ENCODE measurements at places on chromosomes 3 and 15. TPM values are rescaled to one million over a fixed set of nuclear protein-coding genes. Genes with fewer than 3 reads are reported as not detected.

CCR9 gene
- total RNA-seq, result 0.09 TPM

- no peak for DNase-seq
- no peaks in the 10 kb centered on the region for H3K4me1 ChIP-seq
- H3K4me3 ChIP-seq, result no peak overlapping the region
- no peaks in the 10 kb centered on the region for H3K36me3 ChIP-seq
Measured at GRCh38 chr3:185460719-185461350, 38.0 kb downstream of the TMEM41A start.

CELF6 gene
- 7.3 TPM for total RNA-seq

SCAANT1 gene
- total RNA-seq, result not detected

DNA sequence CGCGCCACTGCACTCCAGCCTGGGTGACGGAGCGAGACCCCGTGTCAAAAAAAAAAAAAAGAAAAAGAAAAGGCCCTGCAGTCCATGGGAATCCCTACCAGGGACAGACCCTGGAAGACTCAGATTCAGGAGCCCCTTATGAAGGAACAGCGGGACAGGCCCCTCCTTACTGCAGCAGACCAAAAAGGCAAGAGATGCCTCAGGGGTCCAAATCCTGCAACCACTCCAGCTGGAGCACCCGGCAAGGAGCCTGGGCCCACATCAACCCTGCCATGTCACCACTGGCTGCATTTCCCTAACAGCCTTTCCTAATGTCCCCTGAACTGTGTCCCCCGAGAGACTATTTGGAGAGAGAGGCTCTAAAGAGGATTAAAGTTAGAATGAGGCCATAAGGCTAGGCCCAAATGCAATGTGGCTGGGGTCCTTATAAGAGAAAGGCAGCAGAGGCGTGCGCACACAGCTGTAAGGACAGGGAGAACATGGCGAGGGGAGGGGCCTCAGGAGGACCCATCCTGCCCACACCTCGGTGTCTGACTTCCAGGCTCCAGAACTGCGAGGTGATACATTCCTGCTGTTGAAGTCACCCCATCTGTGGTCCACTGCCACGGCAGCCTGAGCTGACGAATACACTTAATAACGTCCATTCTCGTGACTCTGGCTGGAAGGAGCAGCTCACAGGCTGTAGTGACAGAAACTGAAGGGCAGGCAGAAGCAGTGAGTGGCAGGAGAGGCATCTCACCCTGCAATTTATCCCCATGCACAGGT is 78.1 kb downstream of the ATP10A start:
- H3K4me1 ChIP-seq, result peaks cover 11% of the 10 kb centered on the region
- H3K27me3 ChIP-seq, result no peaks in the 10 kb centered on the region
- no peak for DNase-seq
- no peaks in the 10 kb centered on the region for H3K36me3 ChIP-seq
- no peak overlapping the region for H3K4me3 ChIP-seq
- no peak overlapping the region for H3K27ac ChIP-seq

GRCh38 chr3:149783576-149783975 is 8.8 kb downstream of the ANKUB1 start:
- no peaks in the 10 kb centered on the region for H3K4me1 ChIP-seq
- no peak overlapping the region for H3K4me3 ChIP-seq
- no peaks in the 10 kb centered on the region for H3K27me3 ChIP-seq
- no peaks in the 10 kb centered on the region for H3K36me3 ChIP-seq
- no peak for DNase-seq

AHSG gene
- total RNA-seq, result not detected

ACKR2 gene
- 0.55 TPM for total RNA-seq

DNA sequence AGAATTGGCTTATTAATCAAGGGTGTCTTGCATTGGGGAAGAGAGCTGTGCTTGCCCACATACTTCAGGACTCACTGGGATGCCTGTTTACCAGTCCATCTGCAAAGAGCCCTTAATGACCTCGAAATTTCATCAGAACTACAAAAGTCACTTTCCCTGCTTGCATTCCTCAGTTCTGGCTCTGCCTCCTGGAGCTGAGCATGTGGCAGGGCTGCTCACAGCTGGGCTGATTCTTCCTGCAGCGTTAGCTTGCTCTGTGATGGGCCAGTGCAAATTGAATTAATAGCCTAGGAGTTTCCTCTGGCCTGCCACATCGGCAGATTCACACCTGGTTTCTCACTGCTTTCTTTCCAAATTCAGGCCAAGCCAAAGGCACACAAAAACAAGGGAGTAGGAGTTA is 108.9 kb downstream of the DUT start:
- no peak for DNase-seq
- no peaks in the 10 kb centered on the region for H3K36me3 ChIP-seq
- no peak overlapping the region for H3K27ac ChIP-seq
- no peak overlapping the region for H3K4me3 ChIP-seq
- H3K27me3 ChIP-seq, result no peaks in the 10 kb centered on the region
- H3K4me1 ChIP-seq, result no peaks in the 10 kb centered on the region

CFAP92 gene
- 4.3 TPM for total RNA-seq

- no peaks in the 10 kb centered on the region for H3K36me3 ChIP-seq
- no peaks in the 10 kb centered on the region for H3K4me1 ChIP-seq
- no peak for DNase-seq
- no peak overlapping the region for H3K4me3 ChIP-seq
- no peak overlapping the region for H3K27ac ChIP-seq
Measured at GRCh38 chr3:86239946-86240345, 751.0 kb downstream of the VGLL3 start.

- no peaks in the 10 kb centered on the region for H3K27me3 ChIP-seq
- H3K4me1 ChIP-seq, result no peaks in the 10 kb centered on the region
- no peaks in the 10 kb centered on the region for H3K36me3 ChIP-seq
- no peak for DNase-seq
Measured at GRCh38 chr3:117868766-117869165, 1159.2 kb downstream of the TUSC7 start.

SCG3 gene
- 0.23 TPM for total RNA-seq

GRCh38 chr15:74904190-74904805 is 2.4 kb downstream of the FAM219B start:
- H3K36me3 ChIP-seq, result no peaks in the 10 kb centered on the region
- no peak overlapping the region for H3K27ac ChIP-seq
- no peak overlapping the region for H3K4me3 ChIP-seq
- no peak for DNase-seq
- H3K27me3 ChIP-seq, result no peaks in the 10 kb centered on the region

TMC3 gene
- 0.14 TPM for total RNA-seq

ERC2 gene
- total RNA-seq, result 2.7 TPM

P2RY14 gene
- total RNA-seq, result 0.09 TPM

GRCh38 chr3:127927829-127928604 is 13.0 kb downstream of the KBTBD12 start:
- no peak overlapping the region for H3K27ac ChIP-seq
- no peaks in the 10 kb centered on the region for H3K4me1 ChIP-seq
- H3K4me3 ChIP-seq, result no peak overlapping the region
- H3K27me3 ChIP-seq, result no peaks in the 10 kb centered on the region
- H3K36me3 ChIP-seq, result no peaks in the 10 kb centered on the region

FSIP1 gene
- total RNA-seq, result 1.6 TPM

DNA sequence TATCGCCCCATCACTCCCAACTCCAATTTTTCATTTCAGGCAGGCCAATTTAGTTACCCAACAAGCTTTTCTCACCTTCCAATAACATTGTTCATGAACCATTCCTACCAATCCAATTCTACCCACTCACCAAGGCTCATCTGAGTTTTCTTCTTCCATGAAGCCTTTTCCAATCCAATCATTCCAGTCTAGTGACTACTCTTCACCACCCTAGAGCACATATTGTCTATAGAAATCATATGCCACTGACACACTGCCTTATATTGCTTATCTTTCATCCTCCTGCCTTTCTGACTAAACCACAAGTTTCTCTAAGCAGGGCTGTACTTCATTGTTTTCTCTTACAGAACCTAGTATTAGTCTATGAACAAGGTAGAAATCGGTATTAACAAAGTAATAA is 11.4 kb downstream of the CCDC14 start:
- no peaks in the 10 kb centered on the region for H3K4me1 ChIP-seq
- no peaks in the 10 kb centered on the region for H3K36me3 ChIP-seq
- H3K27me3 ChIP-seq, result no peaks in the 10 kb centered on the region
- no peak for DNase-seq
- H3K27ac ChIP-seq, result no peak overlapping the region

DNA sequence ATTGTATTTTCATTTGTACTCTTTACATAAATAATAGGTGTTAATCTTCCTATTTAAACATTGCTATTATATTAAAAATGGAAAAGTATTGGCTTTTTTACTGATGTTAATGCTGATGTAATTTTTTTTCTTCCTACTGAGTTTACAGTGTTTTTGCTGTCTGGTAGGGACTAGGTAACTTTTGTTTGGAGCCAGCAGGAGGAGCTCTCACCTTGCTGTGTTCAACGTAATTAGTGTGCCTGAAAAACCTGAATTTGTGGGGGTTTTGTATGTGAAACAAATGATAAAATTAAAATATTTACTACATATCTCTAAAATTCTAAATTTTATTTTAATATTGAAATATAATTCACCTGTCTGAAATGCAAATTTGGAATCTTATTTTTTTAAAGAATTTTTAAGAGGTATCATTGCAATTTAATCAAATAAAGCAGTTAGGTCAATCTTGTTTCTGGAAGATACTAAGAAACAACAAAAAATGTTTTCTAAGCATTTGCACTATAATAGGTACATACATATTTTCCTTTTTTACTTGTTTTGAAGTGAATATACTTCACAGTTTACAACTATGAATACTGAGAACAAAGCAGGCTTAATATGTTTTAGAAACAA is 48.8 kb downstream of the EPHA6 start:
- no peaks in the 10 kb centered on the region for H3K27me3 ChIP-seq
- DNase-seq, result peak; percentile 27
- H3K36me3 ChIP-seq, result no peaks in the 10 kb centered on the region

CCDC39 gene
- not detected for total RNA-seq

- H3K27ac ChIP-seq, result no peak overlapping the region
- H3K4me3 ChIP-seq, result no peak overlapping the region
- no peaks in the 10 kb centered on the region for H3K36me3 ChIP-seq
- no peaks in the 10 kb centered on the region for H3K27me3 ChIP-seq
- no peak for DNase-seq
- no peaks in the 10 kb centered on the region for H3K4me1 ChIP-seq
Measured at GRCh38 chr3:105343991-105344390, 22.7 kb upstream of the ALCAM start.

DNA sequence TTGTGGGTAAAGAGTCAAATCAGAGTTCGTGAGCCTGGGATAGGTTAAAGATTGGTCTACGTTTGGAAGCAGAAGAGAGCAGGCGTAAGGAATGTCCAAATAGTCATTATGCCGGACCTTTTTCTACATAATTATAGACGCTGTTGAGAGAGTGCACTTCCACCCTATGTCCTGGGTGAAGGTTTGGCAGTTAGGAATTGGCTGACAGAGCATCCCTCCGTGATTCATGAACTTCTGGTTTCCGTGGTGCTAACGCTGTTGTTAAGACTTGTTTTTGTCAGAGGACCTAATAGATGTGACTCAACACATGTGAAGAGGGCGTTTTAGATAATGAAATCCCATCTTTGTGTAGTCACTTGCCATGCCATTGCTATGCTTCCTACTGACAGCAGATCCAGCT is 1.1 kb downstream of the EAF1 start:
- no peaks in the 10 kb centered on the region for H3K36me3 ChIP-seq
- H3K27me3 ChIP-seq, result no peaks in the 10 kb centered on the region
- no peak overlapping the region for H3K27ac ChIP-seq
- peaks cover 17% of the 10 kb centered on the region for H3K4me1 ChIP-seq

GRCh38 chr3:98541695-98542094 is 9.9 kb downstream of the GPR15 start:
- peaks cover 2% of the 10 kb centered on the region for H3K27me3 ChIP-seq
- DNase-seq, result no peak
- no peak overlapping the region for H3K4me3 ChIP-seq
- H3K4me1 ChIP-seq, result no peaks in the 10 kb centered on the region
- H3K27ac ChIP-seq, result no peak overlapping the region
- H3K36me3 ChIP-seq, result no peaks in the 10 kb centered on the region

- no peak overlapping the region for H3K27ac ChIP-seq
- no peaks in the 10 kb centered on the region for H3K4me1 ChIP-seq
- no peak overlapping the region for H3K4me3 ChIP-seq
- H3K27me3 ChIP-seq, result no peaks in the 10 kb centered on the region
Measured at GRCh38 chr3:118802325-118803095, 232.1 kb downstream of the IGSF11 start.

DNA sequence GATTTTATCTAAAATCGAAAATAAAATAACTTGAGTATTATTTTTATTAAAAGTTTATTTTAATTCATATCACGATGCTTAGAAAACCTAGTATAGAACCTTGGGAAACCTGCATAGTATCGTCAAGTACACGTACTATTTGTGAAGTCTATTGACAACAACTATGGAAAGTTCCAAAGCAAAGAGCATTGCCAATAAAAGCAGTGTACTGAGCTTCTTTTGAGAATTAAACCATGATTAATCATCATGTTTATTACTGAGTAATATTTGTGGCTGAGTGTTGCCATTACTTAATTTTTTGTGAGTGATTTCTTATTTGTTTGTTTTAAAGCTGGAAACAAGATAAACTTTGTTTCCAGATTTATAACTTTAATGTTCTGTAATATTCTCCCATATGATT is 674.1 kb downstream of the CADM2 start:
- no peak overlapping the region for H3K4me3 ChIP-seq
- no peak for DNase-seq
- no peak overlapping the region for H3K27ac ChIP-seq
- H3K36me3 ChIP-seq, result no peaks in the 10 kb centered on the region
- no peaks in the 10 kb centered on the region for H3K27me3 ChIP-seq

GRCh38 chr15:88874684-88875083 is 20.7 kb downstream of the HAPLN3 start:
- H3K27ac ChIP-seq, result no peak overlapping the region
- no peak overlapping the region for H3K4me3 ChIP-seq
- H3K36me3 ChIP-seq, result no peaks in the 10 kb centered on the region
- DNase-seq, result no peak
- no peaks in the 10 kb centered on the region for H3K27me3 ChIP-seq

GRCh38 chr3:85660451-85660850 is 701.7 kb downstream of the CADM2 start:
- no peaks in the 10 kb centered on the region for H3K4me1 ChIP-seq
- H3K27me3 ChIP-seq, result no peaks in the 10 kb centered on the region
- H3K36me3 ChIP-seq, result no peaks in the 10 kb centered on the region
- H3K27ac ChIP-seq, result no peak overlapping the region

- H3K27ac ChIP-seq, result no peak overlapping the region
- no peaks in the 10 kb centered on the region for H3K36me3 ChIP-seq
- no peaks in the 10 kb centered on the region for H3K27me3 ChIP-seq
- peak; percentile 20 for DNase-seq
- no peak overlapping the region for H3K4me3 ChIP-seq
Measured at GRCh38 chr3:48399387-48400172, 27.6 kb downstream of the FBXW12 start.

SST gene
- total RNA-seq, result not detected

DHFR2 gene
- total RNA-seq, result 7.8 TPM
